ENCODE measurements at places on chromosomes 6 and 20. TPM values are rescaled to one million over a fixed set of nuclear protein-coding genes. Genes with fewer than 3 reads are reported as not detected.

C6orf141 gene
- 0.73 TPM for polyA plus RNA-seq

NNAT gene
- polyA plus RNA-seq: 20.6 TPM

DNA sequence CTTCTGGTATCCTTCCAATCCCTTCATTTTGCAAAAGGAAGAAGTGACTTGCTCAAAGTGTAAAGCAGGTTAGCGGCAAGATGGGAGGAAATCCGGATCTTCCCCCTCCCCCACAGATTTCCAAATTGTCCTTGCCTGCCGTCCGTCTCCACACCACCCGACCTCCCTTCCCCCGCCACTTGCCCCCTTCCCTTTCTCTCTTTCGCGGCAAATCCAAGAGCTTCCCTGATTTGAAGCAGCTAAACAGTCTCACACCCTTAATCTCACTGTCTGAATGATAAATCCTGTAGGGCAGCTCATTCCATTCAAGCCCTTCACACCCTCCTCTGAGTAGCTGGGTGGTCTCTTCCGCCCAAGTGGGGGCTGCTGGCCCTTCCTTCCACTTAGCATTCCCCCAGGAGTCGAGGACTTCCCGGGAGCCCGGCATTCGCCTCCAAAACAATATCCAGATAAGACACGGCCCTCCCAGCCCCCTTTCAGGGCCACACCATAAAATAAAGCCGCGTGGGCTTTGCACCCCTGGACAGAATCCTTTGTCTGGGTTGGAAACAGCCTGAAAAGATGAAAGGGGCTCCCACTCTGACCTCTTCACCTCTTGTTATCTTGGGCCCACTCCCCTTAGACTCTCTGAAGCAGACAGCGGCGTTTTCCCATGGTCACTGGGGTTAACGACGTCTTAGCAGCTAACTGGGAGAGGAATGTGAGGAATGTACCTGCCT, 44.0 kb upstream of the PIM1 start:
- DNase-seq: peak; percentile 63

DNA sequence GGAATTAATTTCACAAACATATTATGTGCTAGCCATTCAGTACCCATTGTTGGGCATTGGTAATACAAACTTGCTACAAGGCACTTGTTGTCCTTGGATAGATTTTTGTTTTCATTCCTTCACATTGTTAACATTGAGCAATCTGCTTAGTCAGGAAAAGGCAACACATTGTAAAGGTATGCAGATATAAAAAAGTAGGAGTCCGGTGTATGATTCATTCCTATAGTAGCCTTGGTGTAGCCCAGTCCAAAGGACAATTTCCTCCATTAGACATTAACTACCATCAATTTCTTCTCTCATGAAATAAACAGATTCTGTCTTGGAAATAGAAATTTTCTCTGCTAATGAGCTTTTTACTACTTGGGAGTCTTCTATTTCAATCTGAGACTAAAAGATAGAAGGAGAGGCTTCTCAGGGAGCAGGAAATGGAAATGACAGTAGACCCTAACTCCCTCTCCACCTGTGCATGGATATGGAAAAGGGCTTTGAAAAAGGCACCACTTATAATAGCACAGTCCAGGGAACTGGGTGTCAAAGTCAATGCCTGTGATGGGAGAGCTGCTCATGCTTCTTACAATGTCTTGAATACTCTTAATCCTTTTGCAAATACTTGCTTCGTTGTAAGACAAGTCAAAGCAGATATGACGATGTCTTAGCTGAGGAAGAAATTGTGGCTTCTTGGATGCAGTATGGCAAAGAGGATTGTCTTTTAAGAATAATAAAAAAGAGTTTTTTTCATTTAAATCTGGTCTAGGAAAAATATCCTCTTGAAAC, 369.4 kb upstream of the CITED2 start:
- no peak for DNase-seq

DNA sequence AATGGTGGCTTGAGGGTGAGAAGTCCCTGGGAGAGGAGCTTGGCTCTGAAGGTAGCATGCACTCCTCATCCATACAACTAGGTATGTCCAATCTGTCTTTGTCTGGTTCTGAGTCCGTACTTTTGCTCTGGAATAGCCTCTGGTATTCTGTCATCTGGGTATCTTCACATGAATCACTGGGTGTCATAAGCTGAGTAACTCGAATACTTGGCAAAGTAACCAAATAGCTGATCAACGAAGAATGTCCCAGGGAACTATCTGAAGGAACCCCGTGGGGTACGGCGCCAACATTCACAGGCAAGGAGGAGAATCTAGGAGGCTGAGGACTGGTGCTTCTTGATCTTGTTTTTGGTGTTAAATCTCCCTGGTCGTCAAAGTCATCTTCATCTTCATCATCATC, 184.8 kb downstream of the HIVEP2 start:
- DNase-seq: no peak

DNA sequence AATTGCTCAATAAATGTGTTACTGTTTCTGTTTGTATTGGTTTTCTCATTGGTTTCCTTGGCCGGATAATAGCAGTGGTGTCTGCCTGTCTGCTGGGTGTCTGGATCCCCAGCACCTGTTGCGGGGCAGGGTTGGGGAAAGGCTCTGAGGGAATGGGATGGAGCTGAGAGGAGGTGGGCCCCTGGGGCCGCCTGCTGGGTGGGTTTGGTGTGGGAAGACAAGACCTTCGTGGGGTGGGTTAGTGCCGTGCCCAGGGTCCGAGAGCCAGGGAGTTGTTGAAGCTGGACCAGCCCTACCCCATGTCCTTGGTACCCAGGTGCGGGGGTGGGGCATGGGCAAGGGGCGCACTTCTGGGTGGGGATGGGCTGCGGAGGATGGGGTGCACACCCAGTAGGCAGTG, 4.0 kb downstream of the SS18L1 start:
- DNase-seq: no peak

DNA sequence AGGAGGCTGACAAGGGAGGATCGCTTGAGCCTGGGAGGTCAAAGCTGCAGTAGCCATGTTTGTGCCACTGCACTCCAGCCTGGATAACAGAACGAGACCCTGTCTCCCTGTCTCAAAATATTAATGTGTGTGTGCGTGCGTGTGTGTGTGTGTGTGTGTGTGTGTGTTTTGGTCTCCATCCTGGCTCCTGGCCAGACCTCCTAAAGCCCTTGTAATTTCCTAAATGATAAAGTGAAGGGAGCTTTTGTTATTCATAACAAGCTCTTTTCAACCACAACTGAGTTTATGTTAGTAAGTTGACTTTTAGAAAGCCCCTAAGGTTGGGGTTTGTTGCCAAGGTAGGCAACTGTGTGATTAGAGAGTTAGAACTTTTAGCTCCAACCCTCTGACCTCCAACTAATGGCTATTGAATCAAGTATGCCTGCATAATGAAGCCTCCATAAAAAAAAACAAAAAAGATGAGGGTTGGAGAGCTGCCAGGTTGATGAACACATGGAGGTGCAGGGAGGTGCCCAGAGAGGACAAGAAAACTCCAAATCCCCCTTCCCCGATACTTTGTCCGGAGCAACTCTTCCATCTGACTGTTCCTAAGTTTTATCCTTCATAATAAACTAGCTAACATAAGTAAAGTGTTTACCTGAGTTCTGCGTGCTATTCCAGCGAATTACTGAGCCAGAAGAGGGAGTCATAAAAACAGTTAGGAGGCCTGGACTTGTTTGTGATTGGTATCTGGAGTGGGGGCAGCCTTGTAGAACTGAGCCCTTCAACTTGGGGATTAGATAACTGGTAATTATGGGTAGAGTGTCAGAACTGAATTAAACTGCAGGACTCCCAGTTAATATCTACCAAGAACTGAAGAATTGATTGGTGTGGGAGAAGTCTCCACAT, 5.3 kb upstream of the AIF1 start:
- DNase-seq: peak; percentile 37

DNA sequence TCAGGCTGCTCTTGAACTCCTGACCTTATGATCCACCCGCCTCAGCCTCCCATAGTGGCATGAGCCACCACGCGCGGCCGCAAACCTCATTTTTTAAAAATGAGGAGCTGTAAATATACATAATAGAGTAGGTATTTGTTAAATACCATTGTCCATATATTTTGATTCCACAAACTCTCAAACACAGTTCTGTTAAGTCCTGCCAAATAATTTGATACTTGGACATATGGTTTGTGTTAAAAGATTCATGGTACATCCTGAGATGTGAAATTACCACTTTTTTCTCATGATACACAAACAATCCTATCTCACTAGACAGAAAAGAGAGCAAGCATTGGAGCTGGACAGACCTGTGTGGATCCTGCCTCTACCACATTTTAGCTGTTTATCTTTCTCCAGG, 334.1 kb upstream of the KCNQ5 start:
- no peak for DNase-seq

DNA sequence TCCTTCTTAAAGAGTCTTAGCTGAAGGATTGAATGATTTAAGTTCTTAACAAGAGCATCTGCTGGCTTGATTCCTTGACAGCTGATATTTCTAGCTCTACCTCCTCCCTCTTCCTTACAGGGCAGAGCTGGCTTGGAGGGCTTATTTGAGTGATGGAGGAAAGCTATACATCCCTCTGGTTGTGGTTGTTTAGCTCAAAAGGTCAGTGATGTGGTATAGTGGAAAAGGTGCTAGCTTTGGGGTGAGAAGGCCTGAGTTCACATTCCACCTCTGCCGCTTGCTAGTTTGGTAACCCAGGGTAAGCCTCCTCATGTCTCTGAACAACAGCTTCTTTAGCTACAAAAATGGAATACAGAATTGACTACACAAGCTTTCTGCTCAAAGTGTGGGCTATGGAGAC, 8.3 kb downstream of the CHMP4B start:
- DNase-seq: no peak

- DNase-seq: no peak
Observed at GRCh38 chr6:109304284-109305015, 77.8 kb downstream of the CD164 start.

DNA sequence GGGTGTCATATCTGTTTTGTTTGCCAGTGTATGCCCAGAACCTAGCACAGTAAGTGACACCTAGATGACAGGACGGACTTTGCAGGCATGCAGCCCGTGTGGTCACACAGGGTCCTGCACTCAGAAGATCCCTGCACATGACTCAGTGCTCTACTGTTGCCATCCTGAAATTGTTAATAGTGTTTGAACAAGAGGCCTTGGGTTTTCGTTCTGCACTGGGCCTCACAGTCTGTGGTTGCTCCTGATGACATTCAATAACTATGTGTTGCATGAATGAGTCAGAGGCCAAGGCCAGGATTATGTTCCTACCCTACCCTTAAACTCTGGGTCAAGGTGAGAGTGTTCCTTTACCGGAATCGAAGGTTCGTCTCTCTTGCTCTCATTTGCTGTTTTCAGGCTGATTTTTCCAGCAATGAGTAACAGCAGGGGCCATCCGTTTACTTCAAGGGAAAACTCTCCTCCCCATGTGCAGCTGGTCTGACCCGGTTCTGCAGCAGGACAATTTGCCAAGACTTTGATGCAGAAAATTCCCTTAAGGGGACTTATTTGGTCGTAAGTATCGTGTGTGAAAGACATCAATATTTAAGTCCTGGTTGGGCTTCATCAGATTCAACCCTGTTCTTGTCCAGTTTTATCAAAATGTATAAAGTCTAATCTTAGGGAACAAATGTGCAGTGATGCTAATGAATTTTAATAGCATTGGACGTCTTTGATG, 13.0 kb upstream of the PFDN4 start:
- no peak for DNase-seq

DNA sequence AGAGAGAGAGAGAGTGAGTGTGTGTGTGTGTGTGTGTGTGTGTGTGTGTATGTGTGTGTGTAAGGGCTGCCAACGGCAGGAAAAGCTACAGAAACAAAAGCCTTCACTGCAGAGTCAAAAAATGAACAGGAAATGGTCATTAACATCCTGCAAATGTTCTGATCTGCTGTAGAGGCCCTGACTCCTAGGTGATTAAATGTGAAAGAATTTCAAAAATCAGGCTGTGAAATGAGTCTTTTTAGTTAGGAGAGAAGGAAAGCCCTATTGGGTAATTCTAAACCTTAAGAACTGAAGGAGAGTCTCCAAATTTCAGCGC, 166.5 kb upstream of the MYLIP start:
- DNase-seq: peak; percentile 52
